ENCODE measurements at places on chromosomes 1 and 21.
A peak's percentile ranks its signal among the peaks of the same experiment; 100 is the strongest.

DNA sequence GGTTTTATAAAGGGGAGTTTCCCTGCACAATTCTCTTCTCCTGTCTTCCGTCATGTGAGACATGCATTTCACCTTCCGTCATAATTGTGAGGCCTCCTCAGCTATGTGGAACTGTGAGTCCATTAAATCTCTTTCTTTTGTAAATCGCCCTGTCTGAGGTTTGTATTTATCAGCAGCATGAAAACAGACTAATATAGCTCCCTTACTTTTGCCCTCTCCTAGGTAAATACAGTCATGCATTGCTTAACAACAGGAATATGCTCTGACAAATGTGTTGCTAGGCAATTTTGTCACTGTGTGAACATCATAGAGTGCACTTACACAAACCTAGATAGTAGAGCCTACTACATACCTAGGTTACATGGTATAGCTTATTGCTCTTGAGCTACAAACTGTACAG lies 616.8 kb downstream of the RWDD3 start:
- no peak for DNase-seq

DNA sequence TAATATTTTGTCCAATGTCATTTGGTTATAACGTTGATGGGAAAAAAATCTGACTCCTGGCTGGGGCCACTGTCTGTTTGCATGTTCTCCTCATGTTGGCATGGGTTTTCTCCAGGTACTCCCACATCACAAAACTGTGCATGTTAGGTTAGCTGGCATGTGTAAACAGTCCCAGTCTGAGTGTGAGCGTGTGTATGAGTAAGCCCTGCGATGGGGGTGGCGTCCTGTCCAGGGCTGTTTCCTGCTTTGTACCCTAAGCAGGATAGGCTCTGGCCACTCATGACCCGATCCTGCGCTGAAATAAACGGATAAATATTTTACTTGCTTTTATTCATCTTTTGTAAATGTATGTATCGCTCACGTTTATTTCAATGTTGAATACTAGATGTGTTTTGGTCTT lies 13.5 kb downstream of the EFCAB14 start:
- no peak for DNase-seq

DNA sequence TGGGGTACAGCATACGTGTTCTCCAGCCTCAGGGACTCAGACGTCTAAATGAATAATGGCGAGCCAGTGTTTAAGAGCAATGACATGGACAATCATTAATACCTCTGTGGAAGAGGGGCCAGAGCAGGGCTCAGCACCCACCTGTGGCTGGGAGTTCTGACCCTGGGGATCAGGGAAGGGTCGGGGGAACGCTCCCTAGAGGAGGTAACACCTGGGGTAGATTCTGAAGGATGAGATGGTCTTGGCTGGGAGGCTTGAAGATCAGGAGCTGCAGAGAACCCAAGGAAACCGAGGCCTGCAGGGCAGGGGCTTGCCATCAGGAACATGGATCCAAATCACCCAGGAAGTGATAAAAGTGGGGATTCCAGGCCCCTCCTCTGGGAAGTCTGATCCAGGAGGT lies 138.2 kb upstream of the RUNX3 start:
- no peak for DNase-seq

GRCh38 chr21:33880626-33881025 lies 35.0 kb downstream of the ATP5PO start:
- DNase-seq = no peak

GRCh38 chr21:44819283-44820243 lies 1.7 kb upstream of the SUMO3 start:
- no peak for DNase-seq

DNA sequence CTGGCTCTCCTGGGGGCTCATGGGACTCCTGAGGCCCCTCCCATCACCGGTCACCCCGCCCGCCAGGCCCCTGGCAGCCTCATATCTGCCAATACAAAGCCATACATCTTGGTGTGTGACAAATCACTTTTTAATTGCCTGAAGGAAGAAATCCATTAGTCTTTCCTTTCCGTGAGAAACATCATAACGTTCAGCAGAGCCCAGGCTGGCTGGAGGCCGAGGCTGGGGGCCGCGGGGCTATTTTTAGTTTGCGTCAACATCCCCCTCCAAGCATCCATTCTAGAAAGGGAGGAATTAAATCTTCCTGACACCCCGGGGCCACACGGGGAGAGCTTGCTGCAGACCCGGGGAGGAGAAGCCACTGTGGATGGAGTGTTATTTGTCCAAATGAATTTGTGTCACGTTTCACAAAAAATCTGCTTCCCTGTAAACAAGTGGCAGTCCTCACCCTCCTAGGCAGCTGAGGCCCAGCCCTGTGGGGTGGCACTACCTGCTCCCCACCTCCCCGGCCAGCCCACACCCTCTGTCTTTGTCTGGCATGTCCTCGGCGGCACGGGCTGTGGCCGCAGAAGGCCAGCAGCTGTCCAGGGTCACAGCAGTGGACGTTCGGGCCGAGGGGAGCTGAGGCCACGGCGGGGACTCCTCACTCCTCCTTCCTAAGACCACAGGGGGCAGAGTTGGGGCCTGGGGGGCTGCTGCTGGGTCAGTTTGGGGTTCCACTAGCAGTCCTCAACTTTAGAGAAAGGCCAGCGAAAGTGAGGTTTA lies 236.9 kb upstream of the VAMP3 start:
- DNase-seq = peak; percentile 38

DNA sequence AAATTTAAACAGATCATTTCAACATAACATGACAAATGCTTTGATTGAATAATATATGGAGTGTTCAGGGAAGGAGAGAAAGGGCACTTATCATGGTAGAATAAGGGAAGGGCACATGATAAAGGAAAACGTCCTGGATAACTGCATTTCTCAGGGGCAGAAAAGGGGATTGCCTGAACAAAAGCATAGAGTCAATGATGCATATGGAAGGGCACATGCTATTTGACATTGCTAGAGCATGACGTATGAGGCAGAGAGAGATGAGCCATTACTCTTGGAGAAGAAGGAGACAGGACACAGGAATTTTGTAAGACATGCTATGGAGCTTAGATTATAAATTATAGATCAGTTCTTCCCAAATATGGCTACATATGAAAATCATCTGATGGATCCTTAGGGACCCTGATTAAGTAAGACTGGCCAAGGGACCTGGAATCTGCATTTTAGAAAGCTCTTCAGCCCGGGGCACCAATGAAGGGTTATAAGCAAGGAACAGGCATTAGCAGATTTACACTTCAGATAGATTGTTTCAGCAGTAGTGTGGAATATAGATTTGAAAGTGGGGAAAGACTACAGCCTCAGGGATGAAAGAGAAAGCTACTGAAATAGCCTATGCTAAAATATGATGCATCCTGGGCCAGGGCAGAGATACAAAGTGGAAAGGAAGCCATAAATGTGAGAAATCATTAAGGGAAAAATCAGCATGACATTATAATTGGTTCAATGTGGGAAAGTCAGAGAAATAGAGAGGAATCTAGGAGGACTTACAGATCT lies 21.3 kb downstream of the FMO2 start:
- no peak for DNase-seq

DNA sequence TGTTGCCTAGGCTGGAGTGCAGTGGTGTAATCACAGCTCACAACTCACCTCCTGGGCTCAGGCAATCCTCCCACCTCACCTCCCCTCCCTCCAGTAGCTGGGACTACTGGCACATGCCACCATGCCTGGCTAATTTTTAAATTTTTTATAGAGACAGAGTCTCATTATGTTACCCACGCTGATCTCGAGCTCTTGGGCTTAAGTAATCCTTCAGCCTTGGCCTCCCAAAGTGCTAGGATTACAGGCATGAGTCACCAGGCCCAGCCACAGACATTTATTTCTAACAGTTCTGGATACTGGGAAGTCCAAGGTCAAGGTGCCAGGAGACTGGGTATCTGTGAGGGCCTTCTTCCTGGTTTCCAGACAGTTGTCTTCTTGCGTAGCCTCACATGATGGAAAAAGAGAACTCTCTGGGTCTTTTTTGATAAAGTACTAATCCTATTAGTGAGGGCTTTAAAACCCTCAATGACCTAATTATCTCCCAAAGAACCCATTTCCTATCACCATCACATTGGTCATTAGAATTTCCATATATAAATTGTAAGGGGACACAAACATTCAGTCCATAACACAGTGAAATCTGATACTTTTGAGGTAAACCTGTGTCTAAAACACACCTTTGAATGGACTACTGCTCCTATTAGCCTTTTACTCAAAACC lies 67.9 kb downstream of the PHACTR4 start:
- no peak for DNase-seq

DNA sequence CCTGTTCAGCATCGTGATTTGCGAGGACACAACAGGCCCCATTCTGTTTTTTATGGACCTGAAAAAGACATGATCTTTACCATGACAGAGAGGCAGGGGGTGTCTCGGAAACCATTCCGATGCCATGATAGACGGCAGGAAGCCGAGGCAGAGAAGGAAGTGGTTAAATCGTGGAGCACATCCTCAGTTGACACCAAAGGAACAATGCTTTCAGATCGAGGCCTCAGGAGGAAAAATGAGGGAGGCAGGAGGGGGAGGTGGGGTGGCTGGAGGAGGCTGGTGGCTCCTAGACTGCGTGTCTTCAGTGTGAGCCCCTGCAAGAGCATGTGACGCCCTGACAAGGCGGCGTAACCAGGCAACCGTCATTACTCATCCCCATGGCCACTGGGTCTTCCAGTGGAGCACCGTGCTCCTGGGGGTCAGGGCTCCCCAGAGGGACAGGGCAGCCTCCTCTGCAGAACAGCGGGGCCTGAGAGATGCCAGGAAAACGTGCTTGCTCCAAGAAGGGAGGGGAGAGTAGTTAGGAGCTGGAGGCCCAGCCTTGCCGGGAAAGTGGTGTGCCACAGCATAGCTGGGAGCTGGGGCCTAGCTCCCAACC lies 172.8 kb upstream of the TMEM51 start:
- no peak for DNase-seq

DNA sequence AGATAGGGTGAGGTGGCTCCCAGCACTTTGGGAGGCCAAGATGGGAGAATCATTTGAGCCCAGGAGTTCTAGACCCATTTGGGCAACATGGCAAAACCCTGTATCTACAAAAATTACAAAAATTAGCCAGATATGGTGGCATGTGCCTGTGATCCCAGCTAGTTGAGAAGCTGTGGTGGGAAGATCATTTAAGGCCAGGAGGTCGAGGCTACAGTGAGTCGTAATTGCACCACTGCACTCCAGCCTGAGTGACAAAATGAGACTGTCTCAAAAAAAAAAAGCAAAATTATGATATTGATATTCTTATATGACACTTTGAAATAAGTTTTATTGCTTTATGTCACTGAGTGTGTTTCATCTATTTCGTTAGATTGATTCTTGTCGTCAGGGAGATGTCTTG lies 7.4 kb downstream of the ACADM start:
- DNase-seq = no peak

DNA sequence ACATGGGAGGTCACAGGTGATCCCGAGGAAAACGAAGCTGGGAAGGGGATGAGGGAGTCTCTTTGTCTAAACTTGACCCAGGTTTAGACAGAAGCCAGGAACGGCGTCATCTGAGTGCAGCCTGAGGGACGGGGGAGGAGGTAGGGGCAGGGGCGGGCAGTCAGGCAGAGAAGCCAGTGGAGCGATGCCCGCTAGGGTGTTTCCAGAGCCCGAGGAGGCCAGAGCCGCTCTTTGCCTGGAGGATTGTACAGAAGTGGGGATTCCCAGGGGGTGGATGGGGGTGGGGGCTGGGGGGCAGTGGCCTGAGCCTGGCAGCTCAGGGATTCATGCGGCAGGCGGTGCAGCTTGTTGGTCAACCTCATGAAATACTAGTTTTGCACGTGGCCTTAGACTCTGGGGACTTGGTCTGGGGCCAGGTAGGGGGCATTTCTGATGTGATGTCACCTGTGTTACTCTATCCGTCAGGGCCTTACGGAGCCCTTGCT lies 58.4 kb downstream of the VPS26C start:
- DNase-seq = no peak

DNA sequence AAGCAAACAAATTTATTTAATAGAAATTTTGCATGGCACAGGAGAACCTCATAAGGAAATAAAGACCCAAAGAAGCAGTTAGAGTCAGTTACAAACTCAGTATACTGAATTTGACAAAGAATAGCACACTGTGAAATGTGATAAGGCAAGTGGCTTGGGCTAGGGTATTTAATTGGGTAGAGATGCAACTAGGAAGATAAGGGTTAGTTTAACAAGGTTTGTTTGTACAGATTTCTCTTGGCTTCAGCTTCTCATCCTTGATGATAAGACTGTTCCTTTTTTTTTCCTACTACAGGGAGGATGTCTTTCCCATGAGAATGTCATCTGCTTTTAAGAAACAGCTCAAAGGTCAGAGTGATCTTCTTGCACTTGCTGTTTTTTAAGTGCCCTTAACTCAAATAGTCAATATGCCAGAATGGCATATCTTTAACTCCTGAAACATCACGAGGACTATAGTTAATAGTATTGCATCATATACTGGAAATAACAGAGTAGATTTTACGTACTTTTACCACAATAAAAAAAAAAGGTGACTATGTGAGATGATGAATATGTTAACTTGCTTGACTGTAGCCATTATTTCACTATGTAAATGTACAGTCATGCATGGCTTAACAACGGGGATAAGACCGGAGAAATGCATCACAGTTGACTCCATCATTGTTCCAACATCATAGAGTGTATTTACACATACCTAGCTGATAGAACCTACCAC lies 9.2 kb upstream of the TRAF3IP3 start:
- DNase-seq = no peak

DNA sequence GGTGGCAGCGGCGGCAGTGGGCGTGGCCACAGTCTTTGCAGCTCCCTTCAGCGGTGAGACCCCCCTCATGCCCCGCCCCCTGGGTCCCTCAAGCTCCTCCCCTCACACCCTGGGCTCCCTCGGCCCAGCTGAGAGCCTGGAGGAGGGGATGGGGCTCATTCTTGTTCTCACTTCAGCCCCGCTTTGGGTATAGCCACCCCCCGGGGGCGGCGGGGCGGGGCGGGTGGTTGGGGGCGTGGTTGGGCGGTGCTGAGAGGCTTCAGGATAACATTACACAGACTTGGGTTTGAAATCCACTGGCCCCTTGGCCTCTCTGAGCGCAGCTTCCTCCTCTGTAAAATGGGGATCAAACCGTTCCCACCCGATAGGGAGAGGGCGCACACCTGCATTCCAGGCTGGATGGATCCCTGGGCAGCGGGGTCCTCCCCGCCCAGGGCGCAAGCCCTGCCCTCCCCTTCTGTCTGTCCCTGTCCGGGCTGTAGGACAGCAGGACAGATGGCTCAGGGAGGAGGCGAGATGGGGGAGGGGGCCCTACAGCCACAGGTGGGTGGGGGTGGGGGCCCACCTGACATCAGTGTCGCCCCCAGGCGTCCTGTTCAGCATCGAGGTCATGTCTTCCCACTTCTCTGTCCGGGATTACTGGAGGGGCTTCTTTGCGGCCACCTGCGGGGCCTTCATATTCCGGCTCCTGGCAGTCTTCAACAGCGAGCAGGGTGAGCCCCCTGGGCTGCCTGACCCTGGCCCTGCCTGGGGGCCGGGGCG lies 5.1 kb downstream of the CLCNKA start:
- no peak for DNase-seq

- no peak for DNase-seq
Observed at GRCh38 chr1:109181085-109181806, 32.5 kb upstream of the SARS1 start.

Data from right hindlimb (tissue), 1 donor.